ENCODE measurements at places on chromosomes 3 and 15.

GRCh38 chr3:61182662-61183061 is 68.6 kb downstream of the FHIT start:
- no peak for DNase-seq

DNA sequence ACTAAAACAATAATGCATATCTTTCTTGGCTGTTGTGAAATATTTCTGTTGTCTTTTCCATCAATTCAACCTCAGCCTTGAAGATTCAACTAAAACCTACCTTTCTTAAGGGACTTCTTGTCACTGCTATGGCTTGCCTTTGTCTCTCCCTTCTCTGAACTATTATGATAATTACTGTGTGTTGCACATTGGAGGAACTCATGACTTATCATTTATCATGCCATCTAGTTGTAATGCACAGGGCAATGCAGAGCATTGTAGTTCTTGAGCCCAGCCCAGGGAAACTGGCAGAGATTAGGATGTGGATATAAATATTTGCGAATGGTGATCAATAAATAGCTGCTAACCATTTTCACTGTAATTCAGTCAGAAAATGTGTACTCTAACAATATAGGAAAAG is 427.1 kb upstream of the FRG2C start:
- DNase-seq, result no peak

DNA sequence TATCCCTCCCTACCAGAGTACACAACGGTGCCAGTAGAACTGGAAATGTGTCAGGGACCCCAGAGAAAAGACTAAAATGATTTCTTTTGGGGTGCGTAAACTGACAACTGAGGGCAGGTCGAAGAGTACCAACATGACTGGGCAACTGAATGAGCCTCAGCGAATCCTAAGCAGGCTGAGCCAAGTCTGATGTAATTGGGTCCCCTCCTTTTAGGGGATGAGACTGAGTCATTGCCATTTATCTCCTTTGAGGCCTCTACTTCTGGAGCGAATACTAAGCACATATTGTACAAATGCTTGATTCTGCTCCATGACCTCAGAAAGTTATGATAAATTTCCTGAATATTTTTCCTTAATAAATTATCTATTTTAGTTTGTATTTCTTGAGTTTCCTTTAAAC is 17.3 kb upstream of the GPR156 start:
- DNase-seq, result no peak

DNA sequence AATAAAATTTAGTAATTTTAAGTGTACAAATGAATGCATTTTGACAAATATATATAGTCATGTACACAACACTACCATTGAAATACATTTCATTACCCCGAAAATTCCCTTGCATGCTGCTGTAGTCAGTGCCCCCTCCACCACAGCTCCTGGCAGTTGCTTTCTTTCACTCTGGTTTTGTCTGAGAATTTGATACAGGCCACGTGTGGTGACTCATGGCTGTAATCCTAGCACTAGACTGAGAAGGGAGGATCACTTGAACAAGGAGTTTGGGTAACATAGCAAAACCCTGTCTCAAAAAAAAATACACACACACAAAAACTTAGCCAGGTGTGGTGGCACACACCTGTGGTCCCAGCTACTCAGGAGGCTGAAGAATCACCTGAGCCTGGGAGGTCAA is 65.4 kb downstream of the TFRC start:
- no peak for DNase-seq

DNA sequence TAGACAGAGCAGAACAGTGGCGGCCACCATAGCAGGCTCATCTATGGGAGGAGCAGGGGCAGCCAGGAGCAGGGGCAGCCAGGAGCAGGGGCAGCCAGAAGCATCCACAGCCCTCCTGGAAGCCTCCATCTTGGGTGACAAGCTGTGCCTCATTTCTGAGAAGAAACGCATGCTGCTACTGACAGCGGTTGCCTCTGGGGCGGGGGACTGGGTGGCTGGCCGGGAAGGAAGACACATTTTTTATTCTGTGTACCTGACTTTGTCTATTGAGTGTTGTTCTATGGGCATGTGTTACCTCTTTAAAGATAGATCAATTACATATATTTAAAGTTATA is 71.5 kb upstream of the KLF13 start:
- no peak for DNase-seq

- no peak for DNase-seq
Measured at GRCh38 chr3:164851905-164852304, 226.4 kb downstream of the SI start.

GRCh38 chr3:195540027-195540426 is 3.1 kb downstream of the PPP1R2 start:
- DNase-seq, result peak; percentile 21

DNA sequence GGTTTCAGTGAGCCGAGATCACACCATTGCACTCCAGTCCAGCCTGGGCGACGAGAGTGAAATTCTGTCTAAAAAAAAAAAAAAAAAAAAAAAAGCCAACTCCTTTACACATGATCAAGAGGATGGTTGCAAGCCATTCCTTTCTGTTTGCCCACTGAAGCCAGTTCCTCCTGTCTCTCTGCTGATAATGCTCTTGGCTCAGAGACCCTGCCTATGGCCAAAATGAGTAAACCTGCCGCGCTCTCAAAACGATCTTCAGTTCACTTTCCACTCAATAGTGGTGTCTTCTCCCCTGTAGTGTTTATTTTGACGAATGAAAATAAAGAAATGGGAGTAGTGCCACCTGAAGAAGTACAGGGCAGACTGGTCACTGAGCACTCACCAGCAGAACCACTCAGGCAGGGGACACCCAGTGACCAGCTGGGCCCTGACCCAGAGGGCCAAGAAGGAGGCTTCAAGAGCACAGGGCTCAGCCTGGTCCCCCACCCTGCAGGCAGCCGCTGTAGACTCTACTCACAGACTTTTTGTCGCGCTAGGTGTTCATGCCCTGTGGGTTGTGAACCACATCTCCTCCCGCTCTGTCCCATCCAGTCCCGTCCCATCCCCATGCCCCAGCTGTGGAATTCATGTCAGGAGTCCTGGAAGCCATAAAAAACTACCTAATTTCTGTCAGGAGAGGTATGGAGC is 23.6 kb downstream of the GRAMD2A start:
- DNase-seq, result no peak

- no peak for DNase-seq
Measured at GRCh38 chr3:16249886-16250285, 14.9 kb downstream of the DPH3 start.

DNA sequence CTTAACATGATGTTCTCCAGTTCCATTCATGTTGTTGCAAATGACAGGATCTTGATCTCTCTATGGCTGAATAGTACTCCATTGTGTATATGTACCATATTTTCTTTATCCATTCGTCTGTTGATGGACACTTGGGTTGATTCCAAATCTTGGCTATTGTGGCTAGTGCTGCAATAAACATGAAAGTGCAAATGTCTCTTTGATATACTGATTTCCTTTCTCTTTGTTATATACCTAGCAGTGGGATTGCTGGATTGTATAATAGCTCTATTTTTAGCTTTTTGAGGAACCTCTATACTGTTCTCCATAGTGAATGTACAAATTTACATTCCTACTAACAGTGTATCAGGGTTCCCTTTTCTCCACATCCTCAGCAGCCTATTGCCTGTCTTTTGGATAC is 5.9 kb upstream of the RBP2 start:
- DNase-seq, result no peak

DNA sequence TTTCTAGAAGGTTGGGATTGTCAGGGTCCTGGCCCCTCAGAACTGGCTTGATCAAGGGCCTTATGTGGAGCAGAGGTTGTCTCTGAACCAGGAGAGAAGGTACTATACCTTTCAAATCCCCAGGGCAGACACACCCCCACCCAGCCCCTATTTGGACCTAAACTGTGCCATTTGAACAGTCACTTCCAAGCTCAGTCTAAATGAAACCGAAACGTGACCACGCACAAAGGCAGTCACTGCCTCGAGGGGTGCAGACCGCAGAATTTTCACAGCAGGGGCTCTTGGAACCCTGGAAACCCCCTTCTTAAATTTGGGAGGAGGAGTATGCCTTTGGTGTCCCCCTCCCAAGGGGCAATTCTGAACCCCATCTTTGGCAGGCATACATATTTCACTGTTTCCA is 53.7 kb downstream of the GRIP2 start:
- no peak for DNase-seq

- DNase-seq, result no peak
Measured at GRCh38 chr3:104961851-104962250, 404.9 kb upstream of the ALCAM start.

DNA sequence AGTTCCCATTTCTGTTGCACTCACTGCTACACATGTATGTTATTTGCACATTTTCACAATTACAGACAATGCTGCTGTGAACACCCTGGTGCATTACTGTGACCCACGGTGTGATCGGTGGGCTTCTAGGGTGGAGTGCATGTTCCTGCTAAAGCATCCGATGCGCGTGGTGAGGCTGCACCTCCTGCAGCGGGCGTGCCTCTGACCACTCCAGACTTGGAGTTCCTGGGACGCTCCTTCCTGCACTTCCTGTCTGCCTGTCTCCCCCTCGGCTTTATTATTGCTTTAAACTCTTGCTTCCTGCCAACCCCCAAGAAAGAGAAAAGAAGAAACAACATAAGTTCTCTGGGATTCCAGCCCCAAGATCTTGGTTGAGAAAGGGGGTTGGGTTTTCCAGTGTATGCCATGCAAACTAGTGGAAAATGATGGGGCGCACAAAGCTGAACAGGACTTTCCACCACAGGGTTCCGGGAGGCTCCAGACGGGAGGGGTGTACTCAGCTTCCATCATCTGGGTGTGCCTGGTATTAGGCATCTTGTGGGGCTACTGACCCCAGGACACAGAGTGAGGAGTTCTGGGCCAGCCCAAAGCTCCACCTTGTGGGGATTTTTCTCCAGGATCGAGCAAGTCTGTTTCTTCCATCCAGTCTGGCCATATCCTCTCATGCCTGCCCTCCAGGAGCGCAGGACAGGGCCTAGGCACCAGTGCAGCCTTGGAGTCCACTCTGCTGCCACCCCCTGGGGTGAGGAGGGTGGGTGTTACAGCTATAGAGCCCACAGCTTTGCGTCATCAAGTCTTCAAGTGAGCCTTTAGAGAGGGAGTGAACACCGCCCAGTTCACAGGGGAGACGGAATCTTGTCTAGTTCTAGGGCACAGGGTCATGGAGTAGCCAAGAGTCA is 11.2 kb downstream of the RPL32 start:
- no peak for DNase-seq

GRCh38 chr15:49190586-49190985 is 20.5 kb downstream of the GALK2 start:
- DNase-seq, result no peak

- DNase-seq, result no peak
Measured at GRCh38 chr15:89023311-89023961, 64.8 kb upstream of the ABHD2 start.

DNA sequence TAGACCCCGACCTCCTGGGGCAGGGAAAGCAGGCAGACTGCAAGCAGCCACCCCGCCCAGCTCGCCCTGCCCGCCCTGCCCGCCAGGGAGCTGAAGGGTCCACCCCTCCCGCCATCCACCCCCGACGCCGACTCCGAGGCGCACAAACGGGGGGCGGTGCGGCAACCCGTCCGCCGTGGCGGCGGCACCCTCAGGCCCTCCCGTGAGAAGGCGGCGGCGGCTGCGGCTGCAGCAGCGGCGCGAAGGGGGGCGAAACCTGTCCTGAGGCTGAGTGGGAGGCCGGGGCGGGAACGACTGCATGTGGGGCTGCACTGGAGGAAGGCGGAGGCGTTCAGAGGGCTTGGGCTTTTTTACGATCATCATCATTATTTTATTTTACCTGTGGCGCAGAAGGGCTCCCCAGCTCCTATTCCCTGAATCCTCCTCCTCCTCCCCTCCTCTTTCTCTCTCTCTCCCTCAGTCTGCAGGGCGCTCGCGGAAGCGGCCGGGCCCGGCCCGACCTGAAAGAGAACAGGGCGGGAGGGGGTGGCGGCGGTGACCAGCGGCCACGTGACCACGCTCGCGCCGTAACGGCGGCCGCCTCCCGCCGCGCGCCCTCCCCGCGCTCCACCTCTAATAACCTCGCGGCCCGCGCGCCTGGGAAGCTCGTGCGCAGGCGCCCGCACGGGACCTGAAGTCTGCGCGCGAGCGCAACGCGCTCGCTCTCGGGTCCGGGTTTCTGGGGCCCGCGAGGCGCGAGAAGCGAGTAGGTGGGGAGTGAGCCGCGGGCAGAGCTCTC is at the start of gene TBC1D5:
Gene TBC1D5 (minus strand): TSS at position 530 of the 778 bp plus-strand sequence. CDS start 234,061 bp downstream, outside the sequence.
- peak; percentile 93 for DNase-seq

- no peak for DNase-seq
Measured at GRCh38 chr3:54784021-54784420, 143.8 kb downstream of the LRTM1 start.

GRCh38 chr3:132787616-132788300 is 65.5 kb upstream of the NPHP3 start:
- DNase-seq, result no peak

Data from activated naive CD4-positive, alpha-beta T cell treated with Interleukin-2 at 50 U/mL for 16 hours (primary cell).